Uterus (tissue), 4 donors: ENCODE measurements at places on chromosomes 1 and 21. TPM values are rescaled to one million over a fixed set of nuclear protein-coding genes. Genes with fewer than 3 reads are reported as not detected.

The TCP10L gene
- 1.9 TPM for total RNA-seq

The PCBP3 gene
- 3.2 TPM for total RNA-seq

The RCC2 gene
- 50.4 TPM for total RNA-seq

The DNALI1 gene
- 2.8 TPM for total RNA-seq

The NEXN gene
- 43.9 TPM for total RNA-seq

The GPR89A gene
- 24.6 TPM for total RNA-seq

The TARDBP gene
- total RNA-seq = 177 TPM

The SLC44A3 gene
- total RNA-seq = 4.1 TPM

The CD1E gene
- total RNA-seq = not detected

The S100A9 gene
- total RNA-seq = 69.7 TPM

The STUM gene
- 0.88 TPM for total RNA-seq

The C21orf58 gene
- total RNA-seq = 9.4 TPM

The FABP3 gene
- total RNA-seq = not detected

The SNIP1 gene
- 13.5 TPM for total RNA-seq

The AGT gene
- total RNA-seq = 4.0 TPM

The ITSN1 gene
- total RNA-seq = 21.8 TPM

The SLC41A1 gene
- 35.4 TPM for total RNA-seq

The H3-3A gene
- total RNA-seq = 261 TPM

The SH3BGR gene
- not detected for total RNA-seq

The KRTAP19-8 gene
- not detected for total RNA-seq

The INSRR gene
- 1.2 TPM for total RNA-seq

The VASH2 gene
- total RNA-seq = 2.3 TPM

The CFHR1 gene
- not detected for total RNA-seq

The MARK1 gene
- total RNA-seq = 13.5 TPM

The NVL gene
- 29.2 TPM for total RNA-seq

The CACNA1E gene
- not detected for total RNA-seq

The ILDR2 gene
- not detected for total RNA-seq

The KANK4 gene
- total RNA-seq = not detected

The DYNLT5 gene
- not detected for total RNA-seq

The SIM2 gene
- 0.59 TPM for total RNA-seq

The ZMPSTE24 gene
- 53.9 TPM for total RNA-seq

The IRF6 gene
- 0.88 TPM for total RNA-seq
